Mesangial cell (primary cell): ENCODE measurements at places on chromosomes 3 and 15. TPM values are rescaled to one million over a fixed set of nuclear protein-coding genes. Genes with fewer than 3 reads are reported as not detected.

Gene NAA80
- 12.7 and 17.0 TPM in 2 replicates for total RNA-seq

Gene TOPAZ1
- total RNA-seq: not detected in 2 replicates

Gene SLC2A2
- 1.9 TPM in 1 of 2 replicates, not detected in the other for total RNA-seq

Gene CX3CR1
- under 0.01 TPM in 1 of 2 replicates, not detected in the other for total RNA-seq

Gene ROBO2
- under 0.01 and 1.1 TPM in 2 replicates for total RNA-seq

Gene SERINC4
- total RNA-seq: not detected in 2 replicates

Gene MYL3
- 8.5 TPM in 1 of 2 replicates, not detected in the other for total RNA-seq

Gene LMAN1L
- not detected in 2 replicates for total RNA-seq

Gene NLGN1
- 0.81 and 3.5 TPM in 2 replicates for total RNA-seq

Gene SAXO2
- total RNA-seq: 5.5 TPM in 1 of 2 replicates, not detected in the other

Gene SH2D7
- not detected in 2 replicates for total RNA-seq

Gene EFCC1
- total RNA-seq: not detected in 2 replicates

Gene REC114
- total RNA-seq: not detected in 2 replicates

Gene MCTP2
- total RNA-seq: 4.4 and 6.3 TPM in 2 replicates

Gene SPTSSB
- total RNA-seq: not detected in 2 replicates

Gene CCDC13
- 0.25 and 0.33 TPM in 2 replicates for total RNA-seq

Gene IQCF5
- total RNA-seq: not detected in 2 replicates

Gene ROPN1
- not detected in 2 replicates for total RNA-seq

Gene CPA3
- not detected in 2 replicates for total RNA-seq
